ENCODE measurements at places on chromosomes 2 and 18.

GRCh38 chr2:82289446-82289845, 1984.9 kb upstream of the LRRTM1 start:
- no peak for DNase-seq

DNA sequence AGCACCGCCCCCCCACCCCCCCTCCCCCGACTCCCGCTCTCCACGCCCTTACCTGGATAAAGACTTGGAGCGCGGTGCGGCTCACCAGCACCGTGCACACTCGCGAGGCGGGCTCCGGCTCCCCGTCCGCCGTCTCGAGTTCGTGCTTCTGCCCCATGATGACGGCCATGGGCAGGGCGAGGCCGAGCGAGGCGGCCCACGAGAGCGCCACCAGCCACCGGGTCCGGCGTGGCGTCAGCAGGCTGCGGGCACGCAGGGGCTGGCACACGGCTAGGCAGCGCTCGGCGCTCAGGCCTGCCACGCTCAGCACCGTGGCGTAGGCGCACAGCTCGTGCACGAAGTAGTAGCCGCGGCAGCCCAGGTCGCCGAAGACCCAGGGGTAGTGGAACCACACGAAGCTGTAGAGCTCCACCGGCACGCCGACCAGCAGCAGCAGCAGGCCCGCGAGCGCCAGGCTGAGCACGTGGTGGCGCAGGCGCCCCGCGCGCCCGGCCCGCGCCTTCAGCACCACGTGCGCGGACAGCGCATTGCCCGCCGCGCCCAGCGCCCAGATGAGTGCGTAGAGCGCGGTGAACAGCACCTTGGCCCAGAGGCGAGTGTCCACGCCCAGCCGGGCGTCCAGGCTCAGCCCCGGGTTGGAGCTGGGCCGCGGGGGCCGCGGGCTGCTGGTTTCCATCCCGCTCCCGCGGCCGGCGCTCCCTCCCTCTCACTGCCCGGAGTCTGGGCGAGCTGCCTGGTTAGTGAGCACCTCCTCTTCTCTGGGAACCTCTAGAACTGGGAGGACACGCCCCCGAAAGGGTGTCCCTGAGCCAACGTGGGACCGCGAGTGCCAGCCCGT, at the start of gene NTSR2:
TSS of gene NTSR2 (minus strand) at position 742 of the 838 bp plus-strand sequence. CDS start at position 676, 66 bp downstream.
- DNase-seq, result peak; percentile 10

- DNase-seq, result no peak
Observed at GRCh38 chr2:237514474-237515130, 27.6 kb downstream of the MLPH start.

DNA sequence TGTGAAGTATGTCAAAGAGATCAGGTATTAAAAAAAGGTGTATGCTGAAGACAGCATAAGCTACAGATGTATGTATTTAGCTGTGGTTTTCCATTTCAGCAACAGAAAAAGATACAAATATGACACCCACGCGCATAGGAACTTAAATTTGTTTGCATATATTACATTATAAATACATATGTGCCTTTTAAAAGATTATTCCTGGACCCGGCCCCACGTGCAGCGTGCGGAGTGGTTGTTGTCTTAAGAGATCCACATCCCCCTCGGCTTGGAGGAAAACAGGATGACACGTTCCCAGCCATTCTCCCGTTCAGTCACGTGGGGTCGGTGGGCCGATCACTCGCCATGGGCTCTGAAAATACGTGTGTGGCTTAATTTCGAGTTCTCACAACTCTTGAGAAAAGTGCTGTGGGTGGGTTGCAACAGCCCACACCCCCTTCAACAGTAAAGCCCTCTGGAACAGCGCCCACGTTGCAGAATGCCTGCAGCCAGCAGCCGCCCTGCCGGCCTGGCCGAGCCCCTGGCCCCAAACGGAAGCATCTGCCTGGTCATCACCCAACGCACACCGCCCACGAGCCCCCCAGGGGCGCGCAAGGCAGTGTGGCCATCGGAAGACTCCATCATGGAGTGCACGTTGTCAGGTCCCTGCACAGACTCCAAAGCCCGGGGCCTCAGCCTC, 18.6 kb upstream of the KCNG2 start:
- no peak for DNase-seq

DNA sequence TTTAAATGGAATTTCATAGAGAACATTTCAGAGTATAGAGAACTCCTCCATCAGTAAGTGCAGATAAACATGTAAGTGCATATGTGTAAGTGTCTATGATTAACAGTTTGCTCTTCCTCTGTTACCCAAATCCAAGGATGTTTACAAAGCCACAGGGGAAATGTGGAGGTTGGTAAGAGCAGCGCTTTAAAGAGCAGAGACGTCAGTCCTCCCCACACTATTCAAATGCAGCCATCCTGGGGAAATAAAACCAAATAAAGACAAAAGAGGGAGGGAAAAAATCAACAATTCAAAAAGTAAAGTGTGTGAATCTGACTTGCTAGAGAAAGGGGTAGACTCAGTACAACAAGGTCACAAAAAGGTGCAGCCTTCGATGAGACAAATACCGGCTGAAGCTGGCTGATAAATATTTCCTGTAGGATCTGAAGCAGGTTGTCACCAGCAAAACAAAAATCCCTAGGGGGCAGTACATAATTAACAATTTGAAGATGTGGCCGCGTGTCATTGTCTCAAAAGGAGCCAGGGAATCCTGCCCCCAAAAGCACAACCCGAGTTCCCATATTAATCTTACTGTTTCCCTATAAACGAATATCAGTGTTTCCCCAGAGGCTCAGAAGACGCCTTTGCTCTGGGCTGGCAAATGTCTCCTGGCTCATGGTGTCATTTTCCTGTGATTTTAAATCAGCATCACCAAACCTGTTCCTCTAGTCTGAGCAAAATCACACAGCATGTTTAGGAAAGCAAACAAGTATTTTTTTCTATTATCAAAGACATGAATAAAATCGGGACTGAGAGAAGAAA, 216.5 kb downstream of the CDCA7 start:
- no peak for DNase-seq

DNA sequence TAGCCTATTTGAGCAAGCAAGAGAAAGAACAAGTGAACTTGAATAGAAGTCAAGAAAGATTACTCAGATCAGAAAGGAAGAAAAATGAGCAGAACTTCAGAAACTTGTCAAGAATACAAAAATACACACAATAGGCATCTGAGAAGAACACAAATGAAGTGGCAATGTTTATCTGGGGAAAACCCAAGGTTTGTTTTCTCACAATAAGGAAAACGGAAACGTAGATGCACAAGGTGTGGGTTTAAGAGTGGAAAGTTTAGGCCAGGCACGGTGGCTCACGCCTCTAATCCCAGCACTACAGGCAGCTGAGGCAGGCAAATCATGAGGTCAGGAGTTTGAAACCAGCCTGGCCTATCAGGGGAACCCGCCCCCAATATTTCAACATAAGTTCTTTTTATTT, 159.5 kb upstream of the GYPC start:
- DNase-seq, result no peak

DNA sequence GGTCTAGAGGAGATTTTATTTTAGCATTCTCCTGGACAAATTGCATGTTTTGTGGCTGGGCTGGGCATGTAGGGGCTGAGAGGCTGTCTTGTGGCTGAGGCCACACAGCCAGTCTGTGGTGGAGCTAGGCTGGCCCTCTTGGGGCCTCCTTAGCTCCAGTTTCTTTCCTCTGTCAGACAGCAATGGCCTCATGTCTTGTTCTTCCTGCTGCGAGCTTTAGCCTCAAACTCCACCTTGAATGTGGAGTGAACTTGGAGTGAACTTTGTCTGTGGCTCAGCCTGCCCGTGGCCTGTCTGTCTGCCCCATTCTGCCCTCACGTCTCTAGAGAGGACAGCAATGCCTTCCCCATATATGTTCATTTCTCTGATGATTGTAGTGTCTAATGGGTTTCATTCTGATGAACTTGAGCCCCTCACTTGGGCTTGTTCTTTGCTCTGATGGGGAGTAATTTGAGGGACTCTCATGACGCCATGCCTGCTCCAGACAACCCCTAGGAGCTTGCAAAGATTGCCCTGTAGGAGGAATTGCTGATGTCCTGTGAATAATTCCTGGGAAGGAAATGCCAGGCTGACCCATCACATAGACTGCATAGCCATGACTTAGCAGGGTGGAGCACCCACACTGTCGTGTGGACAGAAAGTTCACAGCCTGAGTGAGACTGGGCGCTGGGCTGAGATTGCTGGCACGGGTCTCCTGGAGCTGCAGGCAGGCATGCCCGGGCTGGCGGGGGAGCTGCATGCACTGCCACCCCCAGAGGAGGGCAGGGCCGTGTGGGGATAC, 42.6 kb downstream of the ASAP2 start:
- DNase-seq, result no peak

DNA sequence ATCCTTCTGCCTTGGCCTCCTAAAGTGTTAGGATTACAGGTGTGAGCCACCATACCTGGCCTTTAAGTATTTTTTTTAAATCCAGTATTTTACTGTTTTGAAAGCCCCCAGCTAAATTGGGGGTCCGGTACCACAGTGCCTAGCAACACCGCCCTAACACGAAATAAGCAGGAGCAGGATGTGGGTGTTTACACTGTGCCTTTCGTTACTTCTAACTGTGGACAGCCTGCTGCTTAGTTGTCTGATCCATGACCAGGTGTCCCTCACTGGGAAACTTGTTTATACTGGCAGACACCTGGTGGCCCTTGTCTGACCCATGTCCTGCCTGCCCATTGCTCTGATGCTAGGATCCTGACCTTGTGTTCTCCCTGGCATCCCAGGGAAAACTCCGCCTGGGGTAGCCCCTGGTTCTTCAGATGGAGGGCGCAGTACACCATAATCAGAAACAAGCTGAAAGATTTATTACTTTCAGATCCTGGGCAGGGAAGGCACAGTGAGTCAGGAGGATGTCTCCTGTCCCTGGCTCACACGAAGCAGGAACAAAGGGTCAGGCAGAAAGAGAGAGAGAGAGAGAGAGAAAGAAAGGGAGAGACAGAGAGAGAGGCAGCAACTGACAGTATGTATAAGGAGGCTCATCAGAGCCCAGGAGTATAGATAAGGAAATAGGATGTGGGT, 55.7 kb downstream of the NCAPH start:
- DNase-seq, result no peak

- DNase-seq, result no peak
Observed at GRCh38 chr2:121670181-121670580, 20.9 kb upstream of the CLASP1 start.

GRCh38 chr18:59690186-59690982, 6.8 kb downstream of the CCBE1 start:
- DNase-seq, result no peak

GRCh38 chr18:6022074-6022444, 126.7 kb upstream of the TMEM200C start:
- DNase-seq, result no peak

- DNase-seq, result peak; percentile 3
Observed at GRCh38 chr18:10213526-10213925, 240.9 kb upstream of the APCDD1 start.

DNA sequence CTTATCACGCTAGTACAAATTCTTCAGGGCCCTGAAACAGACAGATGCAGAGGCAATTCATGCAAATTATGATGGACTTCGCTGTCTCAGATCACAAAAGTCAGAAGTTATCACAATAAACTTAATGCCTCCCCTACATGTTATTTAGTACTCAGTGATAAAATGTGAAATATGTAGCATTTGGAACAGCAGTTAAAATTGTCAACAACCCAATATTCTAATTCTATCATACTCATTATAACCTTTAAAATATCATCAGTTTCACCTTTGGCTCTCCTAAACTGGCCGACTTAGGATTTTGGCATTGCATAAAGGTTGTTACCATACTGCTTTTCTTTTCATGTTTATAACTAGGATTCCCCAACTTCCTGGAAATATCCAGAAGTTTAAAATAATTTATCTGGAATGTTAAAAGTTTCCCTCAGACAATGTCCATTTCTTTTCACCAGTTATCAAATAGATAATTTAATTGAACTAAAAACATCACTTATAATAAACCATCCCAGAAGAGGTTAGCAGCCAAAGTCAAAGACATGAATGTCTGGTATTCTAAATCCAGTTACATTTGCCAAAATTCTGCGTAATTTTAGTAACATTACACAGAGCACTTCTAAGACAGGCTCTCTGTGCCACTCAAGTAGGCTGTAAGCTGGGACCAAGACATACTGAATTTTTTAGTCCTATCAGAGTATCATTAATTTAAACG, 239.8 kb downstream of the RBM43 start:
- DNase-seq, result no peak

GRCh38 chr2:39703181-39703872, 37.6 kb downstream of the TMEM178A start:
- no peak for DNase-seq

GRCh38 chr18:54716586-54716985, 111.7 kb upstream of the RAB27B start:
- no peak for DNase-seq

DNA sequence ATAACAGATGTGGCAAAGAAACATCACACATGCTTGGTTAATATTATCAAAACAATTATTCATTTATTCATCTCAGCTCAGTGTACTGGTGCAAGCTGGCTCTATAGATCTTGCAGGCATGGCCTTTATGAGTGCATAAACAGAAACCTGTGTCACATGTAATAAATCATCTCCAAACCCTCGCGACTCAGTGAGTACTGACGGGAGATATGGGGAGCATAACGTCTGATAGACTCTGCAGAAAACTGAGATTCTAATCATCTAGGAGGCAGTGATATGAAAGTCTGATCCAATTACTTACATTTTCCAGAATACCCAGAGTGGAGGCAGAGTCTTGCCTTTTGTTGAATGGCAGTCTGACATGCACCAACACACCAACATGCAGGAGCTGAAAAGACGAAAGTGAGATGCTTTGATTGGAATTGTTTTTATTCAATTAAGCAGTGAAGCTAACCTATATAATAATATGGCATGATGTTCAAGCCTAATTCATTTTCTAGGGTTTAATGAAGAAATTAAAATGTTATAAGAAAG, 416.8 kb downstream of the RNF144A start:
- no peak for DNase-seq

- no peak for DNase-seq
Observed at GRCh38 chr2:151344906-151345305, 12.5 kb upstream of the TNFAIP6 start.

DNA sequence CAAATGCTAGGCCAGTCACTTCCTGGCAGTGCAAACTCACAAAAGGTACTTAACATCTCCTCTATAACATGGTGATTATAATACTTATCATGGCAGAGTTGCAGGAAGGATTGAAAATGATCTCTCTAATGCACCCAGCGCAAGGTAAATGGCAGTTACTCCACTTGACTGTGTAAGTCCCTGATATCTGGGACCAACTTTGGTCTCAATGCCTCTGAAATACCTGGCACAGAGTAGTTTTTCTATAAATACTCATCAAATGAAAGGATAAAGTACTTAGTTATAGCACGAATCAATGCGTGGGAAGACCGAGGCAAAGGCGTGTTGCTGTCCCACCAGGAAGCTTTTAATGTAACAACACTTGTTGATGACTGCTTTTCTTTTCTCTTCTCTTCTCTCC, 24.8 kb downstream of the LRRC30 start:
- DNase-seq, result no peak

DNA sequence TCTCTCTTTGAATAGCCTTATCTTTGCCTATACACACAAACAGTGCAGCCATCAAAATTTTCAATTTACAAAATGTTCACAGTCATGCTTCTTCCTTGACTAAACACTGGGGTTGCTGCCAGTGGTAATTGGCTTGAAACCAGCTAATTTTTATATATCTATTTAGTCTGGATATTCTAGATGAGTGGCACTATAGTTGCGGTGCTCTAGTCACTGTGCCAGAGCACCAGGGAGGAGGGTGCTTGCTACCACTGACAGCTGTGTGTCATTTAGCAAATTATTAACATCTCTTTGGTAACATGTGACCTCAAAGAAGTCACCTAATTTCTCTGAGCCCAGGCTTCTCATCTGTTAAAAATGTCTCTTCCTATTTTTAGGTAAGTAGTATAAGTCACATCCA, 130.4 kb downstream of the MEIS1 start:
- DNase-seq, result no peak

- no peak for DNase-seq
Observed at GRCh38 chr2:226674123-226674522, 125.5 kb downstream of the IRS1 start.
